Activated T-helper 9 cell treated with anti-CD3 and anti-CD28 coated beads, Interleukin-2, amount 50 U/mL, for 16 hours (primary cell): ENCODE measurements at places on chromosomes 11 and 22.

- DNase-seq = no peak
Measured at GRCh38 chr11:108966978-108967377, 302.1 kb downstream of the DDX10 start.

DNA sequence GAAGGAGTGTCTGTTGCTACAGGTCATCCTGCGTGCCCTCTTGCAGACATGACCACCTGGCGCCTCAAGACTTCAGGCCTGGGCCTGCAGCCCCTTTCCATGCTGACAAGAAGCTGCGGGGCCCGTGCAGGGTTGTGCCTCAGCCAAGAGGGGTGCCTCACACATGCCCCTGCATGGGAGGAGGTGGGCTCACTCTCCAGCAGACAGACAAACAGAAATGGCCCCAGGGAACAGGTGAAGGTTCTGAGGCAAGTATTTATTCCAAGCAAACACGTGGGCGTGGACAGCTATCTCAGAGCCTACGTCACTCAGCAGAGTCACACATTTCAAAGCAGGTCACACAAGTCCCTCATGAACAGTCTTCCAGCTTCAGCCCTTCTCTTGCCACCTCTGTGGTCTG, 5.9 kb upstream of the SYCE3 start:
- no peak for DNase-seq

DNA sequence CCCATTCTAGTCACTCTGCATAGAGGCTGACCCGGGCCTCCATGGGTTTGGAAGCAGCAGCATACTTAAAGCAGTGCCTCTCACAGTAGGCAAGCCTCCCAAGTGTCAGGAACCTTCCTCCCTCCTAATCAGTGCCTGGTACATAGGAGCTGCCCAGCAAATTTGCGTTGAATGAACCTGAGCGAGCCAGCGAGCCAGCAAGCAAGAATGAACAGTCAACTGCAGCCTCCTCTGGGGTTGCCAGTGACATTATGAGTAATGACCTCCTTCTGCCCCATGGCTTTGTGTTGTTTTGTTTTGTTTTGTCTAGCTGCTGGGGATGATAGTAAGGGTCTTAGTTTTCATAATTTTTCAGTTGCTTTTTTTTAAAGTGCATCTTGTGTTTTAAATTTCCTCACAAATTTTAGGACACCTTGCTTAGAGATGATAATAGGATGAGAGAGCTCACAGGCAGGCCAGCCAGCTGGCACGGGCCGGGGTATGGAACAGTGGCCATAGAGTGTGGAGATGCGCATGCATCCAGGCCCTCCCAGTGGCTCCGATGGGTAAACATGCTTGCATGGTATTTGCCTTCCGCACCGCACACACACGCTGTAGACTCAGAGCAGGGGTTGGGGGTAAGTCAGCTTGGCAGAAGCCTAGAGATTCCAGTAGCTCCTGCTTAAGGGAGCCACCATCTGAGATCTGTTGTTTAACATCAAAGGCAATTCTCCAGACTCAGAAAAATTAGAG, 36.1 kb downstream of the TTC12 start:
- DNase-seq = no peak

GRCh38 chr11:15933886-15934625, 422.3 kb downstream of the SOX6 start:
- no peak for DNase-seq

DNA sequence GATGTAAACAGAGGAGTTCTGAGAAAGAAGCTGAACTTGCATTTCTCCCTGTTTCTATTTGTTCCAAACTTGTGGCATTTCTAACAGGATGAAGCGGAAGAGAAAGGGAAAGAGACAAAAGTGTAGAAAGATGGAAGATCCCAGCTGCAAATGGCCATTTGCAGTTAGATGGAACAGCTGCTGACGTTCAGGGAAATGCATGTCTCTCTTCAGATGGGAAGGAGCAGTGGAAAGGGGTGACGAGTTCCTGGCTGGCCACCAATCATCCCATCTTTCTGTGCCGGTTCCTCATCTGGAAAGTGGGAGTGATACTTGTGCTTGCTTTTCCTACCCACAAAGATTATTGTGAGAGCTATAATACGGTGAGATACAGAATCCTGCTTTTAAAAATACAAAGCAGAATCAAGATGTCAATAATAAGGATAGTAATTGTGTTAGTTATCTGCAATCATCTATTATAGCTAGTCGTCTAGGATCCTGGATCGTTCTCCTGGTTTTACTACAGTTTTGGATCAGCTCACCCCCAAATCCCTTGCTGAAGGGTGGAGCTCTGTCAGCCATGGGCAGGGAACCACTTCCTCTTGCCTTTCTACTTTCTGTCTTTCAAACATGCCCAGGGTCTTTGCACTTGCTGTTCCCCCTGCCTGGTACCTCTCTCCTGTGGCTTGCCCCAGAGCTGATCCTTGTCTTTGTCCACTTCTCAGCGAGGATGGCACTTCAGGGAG, 1.2 kb upstream of the TIMP3 start:
- DNase-seq = no peak

GRCh38 chr11:130436171-130436570, 7.8 kb upstream of the ADAMTS8 start:
- DNase-seq = no peak

DNA sequence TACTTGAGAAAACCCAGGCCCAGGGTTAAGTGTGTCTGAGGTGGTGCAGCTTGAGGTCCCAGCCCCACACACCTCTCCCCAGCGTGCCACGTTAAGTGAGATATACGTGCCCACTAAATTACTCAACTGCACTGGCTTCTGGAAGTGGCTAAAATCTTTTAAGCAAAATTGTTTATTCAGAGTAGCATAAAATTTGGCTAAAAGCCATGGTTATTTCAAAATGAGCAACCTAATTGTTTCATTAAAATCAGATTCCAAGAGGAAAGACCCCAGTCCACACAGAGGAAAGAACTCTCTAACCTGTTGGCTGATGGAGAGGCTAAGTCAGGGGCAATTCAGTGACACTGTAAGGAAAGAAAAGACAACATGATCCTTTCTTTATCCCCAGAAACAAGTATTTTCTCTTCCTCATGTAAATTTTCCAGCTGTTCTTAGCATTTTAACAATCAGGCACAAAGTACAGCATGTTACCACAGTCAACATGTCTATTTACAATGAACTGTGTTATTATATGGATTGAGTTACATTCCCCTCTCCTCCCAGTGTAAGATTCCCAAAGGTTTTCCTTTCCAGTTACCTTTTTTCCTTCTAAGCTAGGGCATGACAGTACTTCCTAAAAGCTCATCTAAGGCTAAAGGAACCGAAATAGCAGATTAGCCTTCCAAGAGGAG, 26.6 kb downstream of the NUP50 start:
- no peak for DNase-seq

GRCh38 chr11:45169310-45170072, 23.1 kb downstream of the PRDM11 start:
- DNase-seq = no peak

DNA sequence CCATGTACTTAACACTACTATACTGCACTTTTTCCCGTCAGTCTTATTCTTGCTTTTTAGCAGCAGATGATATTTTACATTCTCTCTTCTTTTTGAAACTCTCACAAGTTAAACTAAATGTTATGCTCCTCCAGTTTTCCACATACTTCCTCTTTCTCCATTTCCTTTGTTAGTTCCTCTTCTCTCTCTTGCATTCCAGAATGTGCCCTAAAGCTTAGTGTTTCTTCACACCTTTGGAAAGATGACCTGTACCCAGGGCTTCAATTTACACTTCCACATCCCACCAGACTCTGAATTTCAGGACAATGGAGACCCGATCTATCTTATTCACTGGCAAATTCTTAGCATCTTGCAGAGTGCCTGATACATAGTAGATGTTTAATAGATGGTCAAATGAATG, 51.8 kb downstream of the APIP start:
- no peak for DNase-seq

GRCh38 chr11:12086271-12087074, 23.9 kb upstream of the MICAL2 start:
- DNase-seq = no peak

DNA sequence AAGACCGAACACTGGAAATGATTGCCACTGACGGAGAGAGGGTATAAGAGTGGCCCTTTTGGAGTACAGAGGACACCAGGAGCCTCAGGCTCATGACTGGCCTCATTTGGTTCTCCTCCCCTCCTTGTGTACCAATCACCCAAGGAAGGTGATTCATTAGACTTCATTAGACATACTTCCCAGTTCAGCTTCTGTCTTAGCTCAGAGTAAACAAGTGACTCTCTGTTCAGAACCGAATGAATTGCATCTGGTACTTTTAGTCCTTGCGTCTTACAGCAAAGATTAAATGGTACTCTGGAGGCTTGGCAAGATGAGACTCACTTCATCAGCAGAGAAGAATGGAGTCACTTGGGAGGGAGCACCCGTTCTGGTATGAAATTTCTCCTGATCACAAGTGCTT, 75.2 kb downstream of the ZNRF3 start:
- DNase-seq = no peak

DNA sequence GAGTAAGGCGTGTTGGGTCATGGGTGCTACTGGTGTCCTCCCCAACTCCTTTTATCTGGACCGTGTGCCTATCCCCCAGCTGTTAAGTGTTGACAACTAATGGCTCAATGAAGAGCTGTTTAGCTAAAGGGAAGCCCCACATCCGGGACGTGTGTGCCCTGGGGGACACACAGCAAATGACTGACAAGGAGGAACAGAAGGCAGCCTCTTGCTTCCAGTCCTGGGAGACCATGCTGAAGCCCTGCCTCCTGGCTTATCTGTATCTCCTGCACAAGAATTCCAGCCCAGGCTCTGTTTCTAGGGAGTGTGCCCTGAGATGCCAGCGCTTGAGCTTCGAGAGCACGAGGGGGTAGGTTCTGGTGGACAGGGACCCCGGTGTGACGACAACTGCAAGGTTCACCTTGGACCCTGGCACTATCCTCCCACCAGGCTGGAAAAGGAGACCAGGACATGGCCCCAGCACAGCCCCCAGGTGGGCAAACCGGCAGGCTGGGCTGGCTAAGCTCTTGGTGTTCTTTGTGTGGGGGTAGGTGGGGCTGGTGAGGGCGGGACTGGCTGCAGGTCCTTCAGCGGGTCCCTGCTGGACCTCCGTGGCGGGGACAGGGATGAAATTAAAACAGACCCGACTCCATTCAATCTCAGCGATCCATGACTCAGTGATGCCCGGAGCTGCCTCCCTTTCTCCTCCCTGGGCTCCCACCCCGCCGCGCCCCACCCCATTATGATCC, 21.0 kb downstream of the ASCL2 start:
- DNase-seq = no peak

GRCh38 chr11:92892802-92893684, 76.4 kb upstream of the MTNR1B start:
- no peak for DNase-seq

DNA sequence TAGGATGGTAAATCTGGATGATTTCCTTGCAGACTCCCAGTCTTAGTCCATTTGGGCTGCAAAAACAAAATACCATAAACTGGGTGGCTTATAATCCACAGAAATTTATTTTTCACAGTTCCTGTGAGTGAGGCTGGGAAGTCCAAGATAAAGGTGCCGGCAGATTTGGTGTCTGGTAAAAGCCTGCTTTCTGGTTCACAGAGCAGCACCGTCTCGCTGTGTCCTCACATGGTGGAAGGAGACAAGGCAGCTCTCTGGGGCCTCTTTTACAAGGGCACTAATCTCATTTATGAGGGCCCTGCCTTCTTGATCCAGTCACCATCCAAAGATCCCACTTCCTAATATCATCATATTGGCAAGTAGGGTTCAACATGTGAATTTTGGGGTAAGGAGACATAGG, 8.9 kb downstream of the USP47 start:
- no peak for DNase-seq

GRCh38 chr11:33723238-33723881, 12.9 kb downstream of the CD59 start:
- no peak for DNase-seq

GRCh38 chr11:134654161-134654915, 242.3 kb upstream of the B3GAT1 start:
- DNase-seq = no peak

GRCh38 chr22:25824828-25825423, 82.9 kb downstream of the MYO18B start:
- no peak for DNase-seq

GRCh38 chr22:17035246-17035645, 27.2 kb upstream of the GAB4 start:
- DNase-seq = no peak

GRCh38 chr22:30541961-30542810, 4.4 kb downstream of the SEC14L6 start:
- no peak for DNase-seq

- no peak for DNase-seq
Measured at GRCh38 chr11:103543456-103543855, 434.2 kb downstream of the DYNC2H1 start.

DNA sequence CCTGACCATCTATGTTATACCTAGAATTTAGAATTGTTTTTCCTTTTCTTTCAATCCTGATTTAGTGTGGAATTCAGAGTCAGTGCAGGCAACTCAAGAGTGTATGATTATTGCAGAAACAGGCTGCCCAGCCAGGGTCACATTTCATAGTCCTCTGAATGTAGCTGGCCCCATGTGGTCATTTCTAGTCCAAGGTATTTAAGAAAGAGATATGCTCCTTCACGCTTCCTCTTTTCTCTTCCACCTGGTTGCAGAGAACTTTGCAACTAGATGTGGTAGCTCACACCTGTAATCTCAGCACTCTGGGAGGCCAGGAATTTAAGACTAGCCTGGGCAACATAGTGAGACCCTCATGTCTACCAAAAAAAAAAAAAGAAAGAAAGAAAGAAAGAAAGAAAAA, 27.6 kb upstream of the LDLRAD3 start:
- DNase-seq = no peak

GRCh38 chr11:12214751-12215150, 104.4 kb downstream of the MICAL2 start:
- DNase-seq = no peak

GRCh38 chr11:62792202-62792575, 383 bp upstream of the TMEM223 start:
- no peak for DNase-seq

- DNase-seq = no peak
Measured at GRCh38 chr11:134196756-134197155, 27.0 kb downstream of the NCAPD3 start.

DNA sequence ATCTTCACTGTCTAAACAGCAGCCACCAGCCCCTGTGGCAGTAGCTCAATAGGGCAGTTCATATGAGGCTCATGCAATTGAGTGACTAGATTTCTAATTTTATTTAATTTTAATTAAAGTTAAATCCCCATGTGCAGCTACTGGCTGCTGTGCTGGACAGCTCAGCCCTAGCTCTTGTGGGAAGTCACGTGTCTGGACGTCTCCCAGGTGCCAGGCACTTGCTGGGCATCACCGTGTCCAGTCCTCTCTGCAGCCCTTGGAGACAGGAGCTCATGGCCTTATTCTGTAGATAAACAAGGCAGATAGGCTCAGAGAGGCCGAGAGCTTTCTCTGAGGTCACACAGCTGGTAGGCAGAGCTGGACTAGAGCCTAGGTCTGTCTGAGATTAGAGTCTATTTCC, 95.0 kb downstream of the ARHGAP8 start:
- DNase-seq = no peak

- no peak for DNase-seq
Measured at GRCh38 chr11:119055901-119056300, 1.1 kb downstream of the HYOU1 start.

- DNase-seq = no peak
Measured at GRCh38 chr11:2951231-2952110, 22.3 kb upstream of the PHLDA2 start.

GRCh38 chr22:35533365-35534029, 7.1 kb upstream of the RASD2 start:
- no peak for DNase-seq
